ENCODE measurements at places on chromosomes 2 and 18.

DNA sequence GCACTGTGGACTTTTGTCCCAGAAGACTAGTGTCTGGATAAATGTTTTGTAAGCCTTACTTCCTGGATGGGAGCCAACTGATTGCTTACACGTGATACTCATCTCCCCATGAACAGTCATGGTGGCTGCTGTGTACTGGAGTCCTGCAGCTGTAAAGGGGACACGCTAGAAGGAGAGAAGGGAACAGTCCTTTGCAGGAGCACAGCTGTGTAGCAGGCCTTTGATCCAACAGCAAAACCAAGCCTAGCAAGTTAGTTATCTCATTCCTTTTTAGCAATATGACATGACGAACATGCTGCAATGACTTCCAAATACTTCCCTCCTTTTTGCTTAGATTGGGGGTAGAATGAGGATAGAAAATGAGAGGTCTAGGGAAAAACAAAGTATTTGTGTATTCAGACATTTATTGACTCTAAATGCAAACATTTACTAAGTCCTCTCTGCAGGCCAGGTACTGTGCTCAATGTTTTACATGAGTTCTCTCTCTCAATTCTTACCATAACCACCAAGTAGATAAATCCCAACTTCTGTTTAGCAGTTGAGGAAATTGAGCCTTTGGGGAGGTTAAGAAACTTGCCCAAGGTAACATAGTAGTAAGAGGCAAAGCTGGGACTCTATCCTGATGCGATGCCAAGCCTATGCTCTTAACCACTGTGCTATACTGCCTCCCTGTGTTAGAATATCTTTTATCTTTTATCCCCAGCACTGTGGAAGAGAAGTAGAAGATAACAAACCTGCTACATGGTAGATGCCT lies 55.4 kb upstream of the CD28 start:
- no peak for DNase-seq

- DNase-seq = peak; percentile 74
Measured at GRCh38 chr2:9630117-9630735, 571 bp downstream of the YWHAQ start.

DNA sequence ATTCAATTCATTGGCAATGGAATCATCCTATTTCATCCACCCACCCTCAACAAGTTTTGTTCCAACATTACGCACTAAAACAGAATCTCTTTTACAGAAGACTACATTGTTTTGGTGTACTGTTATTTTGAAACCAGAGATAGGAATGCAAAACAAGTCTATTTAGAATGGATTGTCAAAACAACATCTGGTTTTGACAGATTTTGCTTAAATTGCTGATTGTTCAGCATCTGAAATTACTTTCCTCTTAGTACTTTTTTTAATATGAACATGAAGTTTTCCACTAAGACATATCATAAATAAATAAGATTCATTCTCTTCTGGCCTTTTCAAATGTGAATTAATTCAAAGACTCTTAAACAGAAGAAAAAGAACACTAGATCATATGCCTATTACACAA lies 323.9 kb upstream of the TFPI start:
- DNase-seq = no peak

DNA sequence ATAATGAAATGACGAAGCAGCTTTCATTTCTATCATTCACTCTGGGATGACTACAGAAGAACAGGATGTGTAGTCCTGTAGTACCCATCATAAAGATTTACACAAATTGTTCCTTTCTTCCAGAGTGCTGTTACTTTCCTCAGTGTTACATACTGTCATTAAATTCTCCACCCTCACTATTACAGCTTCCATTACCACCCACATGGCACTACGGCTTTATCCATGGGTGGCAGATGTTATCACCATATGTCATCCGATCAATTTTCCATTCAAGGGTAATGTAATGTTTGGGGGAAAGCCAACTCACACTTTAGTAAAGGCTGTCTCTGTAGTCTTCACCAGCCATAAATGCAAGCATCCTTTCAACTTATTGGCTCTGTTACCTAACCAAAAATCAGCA lies 7.1 kb upstream of the CSRNP3 start:
- no peak for DNase-seq

DNA sequence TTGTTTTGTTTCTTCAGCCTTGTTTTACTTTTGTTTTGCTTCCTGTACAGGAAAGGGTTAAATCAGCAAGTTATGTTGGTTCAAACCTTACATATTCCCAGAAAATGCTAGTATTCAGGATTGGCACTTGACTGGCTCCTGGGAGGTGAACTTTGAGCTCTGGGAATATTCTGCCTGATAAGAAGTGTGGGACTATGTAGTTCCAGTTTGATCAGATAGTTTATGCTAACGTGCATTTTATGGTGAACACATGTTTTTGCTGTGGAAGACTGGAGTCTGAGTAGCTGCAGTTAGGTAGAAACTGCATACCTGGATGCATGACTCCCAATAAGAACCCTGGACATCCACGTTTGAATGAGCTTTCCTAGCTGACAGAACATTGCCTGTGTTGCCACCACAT lies 603.1 kb upstream of the HS6ST1 start:
- DNase-seq = no peak

- no peak for DNase-seq
Measured at GRCh38 chr2:28717339-28717758, 34.3 kb upstream of the PPP1CB start.

DNA sequence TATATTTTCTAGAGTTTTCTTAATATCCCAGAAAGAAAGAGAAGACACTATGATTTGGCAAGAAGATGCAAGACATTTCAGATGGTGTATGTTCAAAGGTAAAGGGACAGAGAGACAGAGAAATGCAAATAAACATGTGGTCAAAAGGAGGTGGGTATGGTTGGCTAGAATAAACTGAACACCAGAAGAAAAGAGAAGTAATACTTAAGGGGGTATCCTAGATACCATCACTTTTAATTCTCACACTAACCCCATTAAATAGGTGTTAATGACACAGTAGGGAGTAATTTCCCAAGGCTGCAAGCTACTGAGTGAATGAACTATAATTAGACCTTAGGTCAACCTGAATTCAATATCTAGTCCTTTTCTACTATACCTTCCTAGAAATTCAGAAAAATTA lies 111.2 kb upstream of the CD226 start:
- DNase-seq = no peak

DNA sequence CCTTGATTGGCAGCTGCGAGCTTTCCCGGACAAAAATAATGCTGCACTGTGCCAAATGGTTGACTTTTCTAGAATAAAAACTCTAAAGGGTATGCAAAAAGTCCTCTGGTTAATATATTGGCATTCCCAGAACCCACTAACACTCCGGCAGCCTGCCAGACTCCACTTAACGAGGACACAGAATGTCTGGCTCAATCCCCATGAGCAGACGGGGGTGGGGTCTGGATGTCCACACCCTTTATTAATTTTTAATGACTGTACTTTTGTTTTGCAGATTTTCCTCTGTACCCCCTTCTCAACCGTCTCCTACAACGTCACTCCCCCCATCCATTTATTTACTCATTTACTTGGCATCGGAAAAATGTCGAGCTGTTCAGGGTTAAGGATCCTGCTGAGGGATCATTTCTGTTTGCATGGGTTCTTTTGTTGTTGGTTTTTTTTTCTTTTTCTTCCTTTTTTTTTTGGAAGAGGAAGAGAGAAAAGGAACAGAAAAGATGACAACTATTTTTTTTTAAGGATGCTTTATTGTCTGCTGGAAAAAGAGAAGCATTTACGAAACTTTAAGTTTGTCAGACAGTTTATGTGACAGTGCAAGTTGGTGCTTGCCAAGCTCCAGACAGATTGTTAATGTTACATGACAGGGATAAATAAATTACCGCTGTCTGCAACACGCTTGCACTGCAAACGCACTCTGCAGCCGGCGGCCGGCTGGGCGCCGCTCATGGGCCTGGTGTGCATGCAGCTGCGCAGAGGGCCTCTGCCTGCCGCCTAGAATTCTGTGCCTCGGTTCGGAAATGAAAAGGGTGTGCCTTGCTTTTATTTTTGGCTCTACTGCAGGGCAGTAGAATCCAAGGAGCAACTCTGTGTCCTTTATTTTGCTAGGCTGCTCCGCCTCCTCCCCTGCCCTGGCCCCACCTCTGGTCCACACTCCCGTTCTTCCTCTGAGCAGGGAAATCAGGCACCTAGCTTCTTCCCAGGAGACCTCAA lies 3.6 kb downstream of the LDLRAD4 start:
- no peak for DNase-seq

GRCh38 chr2:136582628-136583205 lies 182.6 kb upstream of the THSD7B start:
- DNase-seq = no peak

GRCh38 chr18:65269375-65269774 lies 481.4 kb upstream of the CDH7 start:
- no peak for DNase-seq

GRCh38 chr2:81981585-81981984 lies 1677.0 kb upstream of the LRRTM1 start:
- DNase-seq = no peak

- DNase-seq = no peak
Measured at GRCh38 chr2:54927085-54927750, 123.0 kb downstream of the RTN4 start.

GRCh38 chr2:240567872-240568677 lies at the start of gene RNPEPL1:
TSS of gene RNPEPL1 (plus strand) at chr2:240568484. CDS start at chr2:240568587, 103 bp downstream.
- peak; percentile 72 for DNase-seq

GRCh38 chr2:231854616-231855125 lies 68.4 kb downstream of the COPS7B start:
- no peak for DNase-seq

DNA sequence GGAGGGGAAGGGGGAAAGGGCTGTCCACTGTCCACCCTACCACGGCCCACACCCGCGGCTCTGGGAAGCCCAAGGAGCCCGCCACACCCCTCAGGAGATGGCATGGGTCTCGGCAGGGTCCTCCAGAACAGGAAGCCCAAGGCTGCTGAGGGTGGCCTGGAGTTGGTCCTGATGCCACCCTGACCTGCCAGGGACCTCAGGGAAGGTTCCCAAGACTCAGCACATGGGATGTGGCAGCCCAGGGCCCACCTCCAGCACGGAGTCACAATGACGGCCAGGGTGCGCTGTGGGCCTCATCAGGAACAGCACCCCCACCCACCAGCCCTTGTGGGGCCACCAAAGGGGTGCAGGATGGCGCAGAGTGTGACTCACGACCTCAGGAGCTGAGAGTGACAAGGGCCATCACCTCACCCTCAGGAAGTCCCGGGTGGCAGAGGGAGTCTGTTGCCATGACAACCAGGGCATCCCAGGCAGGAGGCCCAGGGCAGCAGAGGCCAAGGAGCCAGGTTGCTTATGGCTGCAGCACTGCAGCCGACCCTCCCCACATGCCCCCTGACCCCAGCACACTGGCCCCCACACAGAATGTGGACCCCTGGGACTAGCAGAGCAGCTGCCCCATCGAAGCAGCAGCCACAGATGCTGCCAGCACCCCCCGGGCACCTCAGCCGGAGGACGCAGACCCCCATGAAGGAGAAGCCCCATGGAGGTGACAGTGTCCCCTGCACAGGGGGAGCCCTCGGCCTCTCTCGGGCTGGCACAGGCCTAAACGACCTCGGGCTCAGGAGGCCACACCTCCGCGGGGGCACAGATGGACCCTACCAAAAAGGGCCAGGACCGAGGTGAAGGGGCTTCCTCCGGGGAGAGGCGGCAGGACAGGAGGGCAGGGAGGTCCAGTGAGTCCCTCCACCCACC lies 34.3 kb downstream of the KIF1A start:
- DNase-seq = no peak

GRCh38 chr2:169743549-169743948 lies 9.9 kb downstream of the KLHL23 start:
- no peak for DNase-seq

- DNase-seq = no peak
Measured at GRCh38 chr2:215722125-215722524, 286.3 kb upstream of the FN1 start.

- DNase-seq = no peak
Measured at GRCh38 chr18:23798249-23798648, 109.0 kb downstream of the LAMA3 start.

- DNase-seq = no peak
Measured at GRCh38 chr2:172836347-172836821, 100.7 kb downstream of the RAPGEF4 start.

DNA sequence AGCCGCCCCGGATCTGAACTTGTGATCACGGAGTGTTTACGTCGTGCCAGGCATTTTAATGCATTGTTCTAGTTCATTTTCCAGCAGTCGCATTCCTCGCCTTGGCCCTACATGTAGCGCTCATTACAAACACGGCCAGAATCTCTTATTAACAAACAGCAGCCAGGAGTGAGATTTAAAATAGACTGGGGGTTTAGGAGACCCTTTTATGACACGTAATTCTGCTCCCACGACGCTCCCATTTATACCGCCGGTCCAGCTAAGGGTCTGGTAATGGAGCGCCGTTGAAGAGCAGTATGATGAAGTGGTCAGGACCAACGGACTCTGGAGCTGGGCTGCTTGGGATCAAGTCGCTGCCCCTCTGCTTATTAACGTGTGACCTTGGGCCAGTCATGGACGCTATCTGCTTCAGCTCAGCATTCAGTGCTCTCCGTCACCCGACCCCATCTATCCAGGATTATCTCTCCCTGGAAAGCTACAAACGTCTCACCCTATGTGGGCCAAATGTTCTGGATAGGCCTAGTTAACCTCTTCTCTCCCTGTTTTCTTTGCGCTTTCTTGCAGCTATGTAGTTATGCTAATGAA lies 745 bp downstream of the MSH2 start:
- DNase-seq = no peak

GRCh38 chr2:175432021-175432420 lies 250.5 kb upstream of the ATP5MC3 start:
- no peak for DNase-seq

DNA sequence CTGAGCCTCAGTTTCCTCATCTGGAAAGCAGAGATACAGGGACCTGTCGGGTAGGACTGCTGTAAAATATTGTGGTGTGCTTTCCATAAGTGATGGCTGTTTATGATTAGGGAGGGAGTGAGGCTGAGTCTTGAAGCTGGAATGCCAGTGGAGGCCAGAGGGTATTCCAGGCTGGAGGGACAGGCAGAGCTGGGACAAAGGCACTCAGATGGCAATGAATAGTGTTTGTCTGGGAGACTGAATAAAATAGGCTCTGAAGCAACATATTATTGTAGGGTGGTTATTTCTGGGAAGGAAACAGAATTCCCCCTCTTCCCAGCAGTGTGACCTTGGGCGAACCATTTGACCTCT lies 120.7 kb downstream of the INHBB start:
- DNase-seq = no peak

DNA sequence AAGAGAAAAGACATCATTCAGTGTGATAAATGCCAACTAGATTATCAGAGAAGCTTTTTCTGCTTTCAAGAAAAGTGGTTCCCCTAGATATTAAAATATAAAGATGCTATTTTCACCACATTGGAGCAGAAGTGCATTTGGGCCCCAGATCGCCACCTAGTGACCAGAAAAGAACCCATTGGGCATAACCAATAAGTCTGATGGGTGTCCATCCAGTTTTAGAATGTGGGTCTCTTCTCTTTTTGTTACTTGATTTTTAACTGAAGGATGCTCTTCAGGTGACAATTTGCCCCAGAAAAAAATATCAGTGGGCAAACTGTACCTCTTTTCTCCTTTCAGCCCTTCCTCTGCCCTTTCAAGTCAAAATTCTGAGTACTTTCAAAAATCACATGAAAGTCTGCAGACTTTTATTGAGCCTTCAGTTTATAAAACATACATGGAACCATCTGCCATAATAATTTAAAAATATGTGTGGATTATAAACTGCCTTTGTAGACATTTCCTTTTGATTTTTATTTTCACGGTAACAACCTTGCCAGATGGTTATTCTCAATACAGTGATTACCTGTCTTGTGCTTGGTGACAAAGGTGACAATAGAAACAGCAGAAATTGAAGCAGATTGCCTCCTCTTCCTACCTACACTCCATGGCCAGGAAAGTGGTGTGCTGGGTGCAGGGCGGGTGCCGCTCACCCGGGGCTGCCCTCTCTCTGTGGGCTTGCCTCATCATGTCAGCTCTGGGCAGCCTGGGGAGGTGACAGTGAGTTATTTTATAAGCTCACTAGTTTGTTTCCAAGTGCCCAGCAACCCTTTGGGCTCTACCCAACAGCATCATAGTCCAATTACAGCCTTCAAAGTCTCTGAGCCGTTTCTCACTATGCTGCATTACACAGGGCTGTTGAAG lies 124.5 kb downstream of the DCDC2C start:
- DNase-seq = no peak

Data from activated T-cell treated with anti-CD3 and anti-CD28 coated beads, Interleukin-2, amount 50 U/mL, for 1 hour (primary cell).